ENCODE measurements at places on chromosomes 3 and 15.
A peak's percentile ranks its signal among the peaks of the same experiment; 100 is the strongest.

- DNase-seq = no peak
Measured at GRCh38 chr3:62665627-62666437, 209.4 kb downstream of the CADPS start.

DNA sequence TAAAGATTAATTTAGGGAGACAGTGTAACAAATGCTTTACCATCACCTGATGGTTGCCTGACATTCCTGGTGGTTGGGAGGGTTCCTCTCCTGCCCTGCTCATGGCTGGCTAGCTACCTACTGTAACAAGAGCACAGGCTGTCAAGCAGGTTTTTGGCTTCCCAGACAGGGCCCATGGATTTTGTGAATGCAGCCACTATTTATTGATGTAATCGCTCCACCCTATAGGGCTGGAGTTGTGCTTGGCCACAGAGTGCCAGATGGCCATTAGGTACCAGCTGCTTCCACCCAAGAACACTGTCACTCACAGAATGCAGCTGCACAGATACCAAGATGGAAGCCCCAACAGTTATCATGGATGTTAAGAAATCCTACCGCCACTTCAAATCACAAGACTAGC is 31.0 kb upstream of the KLHL25 start:
- no peak for DNase-seq

DNA sequence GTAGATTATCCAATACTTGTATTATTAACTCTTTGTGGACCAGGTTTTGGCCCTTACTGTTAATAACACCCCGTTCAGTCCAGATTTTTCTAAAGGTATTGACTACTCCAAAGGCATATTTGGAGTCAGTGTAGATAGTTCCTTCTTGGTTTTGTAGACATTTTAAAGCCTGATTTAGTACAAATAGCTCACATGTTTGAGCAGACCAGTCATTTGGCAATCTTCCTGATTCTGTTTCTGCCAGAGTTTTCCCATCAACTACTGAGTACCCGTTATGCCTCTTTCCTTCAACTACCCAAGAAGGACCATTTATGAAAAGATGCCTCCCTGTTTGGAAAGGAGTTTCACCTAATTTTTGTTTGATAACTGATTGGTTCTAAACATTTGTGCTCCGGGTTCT is 82.0 kb downstream of the CHCHD4 start:
- no peak for DNase-seq

DNA sequence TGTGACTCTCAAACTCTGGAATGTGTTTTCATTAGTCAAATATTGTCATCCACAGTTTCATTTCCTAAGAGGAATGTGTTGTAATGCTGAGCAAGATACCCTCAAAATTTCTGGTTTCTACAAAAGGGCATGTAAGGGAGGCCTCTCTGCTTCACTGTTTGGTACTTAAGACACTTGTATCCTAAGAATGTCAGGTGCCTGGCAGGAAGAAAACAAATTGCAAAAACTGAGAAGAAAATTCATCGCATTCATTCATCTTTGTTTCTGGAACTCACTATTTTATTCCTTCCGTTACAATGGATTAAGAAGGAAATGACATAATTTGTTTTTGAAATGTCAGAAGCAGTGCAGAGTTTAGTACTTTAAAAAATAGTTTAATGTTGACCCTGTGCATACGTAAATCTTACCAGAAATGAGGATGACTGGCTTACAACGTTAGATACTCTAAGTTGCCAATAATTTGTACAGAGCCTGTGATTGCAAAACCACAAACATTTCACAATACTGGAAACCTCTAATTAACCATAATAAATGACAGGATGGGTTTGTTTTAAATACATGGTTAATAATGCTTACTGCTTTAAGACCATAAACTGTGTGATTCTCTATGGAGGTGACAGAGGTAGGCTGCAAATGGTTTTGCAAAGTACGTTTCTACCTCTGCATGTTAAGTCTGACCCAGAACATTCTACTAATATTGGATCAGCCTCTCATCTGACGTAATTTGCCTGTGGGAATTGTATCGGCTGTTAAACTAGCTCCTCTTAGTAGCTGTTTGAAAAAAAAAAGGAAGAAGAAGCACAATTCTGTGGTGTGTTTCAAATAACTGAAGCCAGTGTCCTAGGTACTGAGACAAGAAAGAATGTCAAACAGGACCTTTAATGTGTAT is 477.8 kb downstream of the RBMS3 start:
- no peak for DNase-seq

GRCh38 chr3:104974316-104974715 is 392.4 kb upstream of the ALCAM start:
- DNase-seq = no peak

GRCh38 chr3:187136936-187137335 is 2.4 kb downstream of the RPL39L start:
- DNase-seq = peak; percentile 75

- DNase-seq = no peak
Measured at GRCh38 chr3:152496716-152497115, 228.0 kb downstream of the MBNL1 start.

DNA sequence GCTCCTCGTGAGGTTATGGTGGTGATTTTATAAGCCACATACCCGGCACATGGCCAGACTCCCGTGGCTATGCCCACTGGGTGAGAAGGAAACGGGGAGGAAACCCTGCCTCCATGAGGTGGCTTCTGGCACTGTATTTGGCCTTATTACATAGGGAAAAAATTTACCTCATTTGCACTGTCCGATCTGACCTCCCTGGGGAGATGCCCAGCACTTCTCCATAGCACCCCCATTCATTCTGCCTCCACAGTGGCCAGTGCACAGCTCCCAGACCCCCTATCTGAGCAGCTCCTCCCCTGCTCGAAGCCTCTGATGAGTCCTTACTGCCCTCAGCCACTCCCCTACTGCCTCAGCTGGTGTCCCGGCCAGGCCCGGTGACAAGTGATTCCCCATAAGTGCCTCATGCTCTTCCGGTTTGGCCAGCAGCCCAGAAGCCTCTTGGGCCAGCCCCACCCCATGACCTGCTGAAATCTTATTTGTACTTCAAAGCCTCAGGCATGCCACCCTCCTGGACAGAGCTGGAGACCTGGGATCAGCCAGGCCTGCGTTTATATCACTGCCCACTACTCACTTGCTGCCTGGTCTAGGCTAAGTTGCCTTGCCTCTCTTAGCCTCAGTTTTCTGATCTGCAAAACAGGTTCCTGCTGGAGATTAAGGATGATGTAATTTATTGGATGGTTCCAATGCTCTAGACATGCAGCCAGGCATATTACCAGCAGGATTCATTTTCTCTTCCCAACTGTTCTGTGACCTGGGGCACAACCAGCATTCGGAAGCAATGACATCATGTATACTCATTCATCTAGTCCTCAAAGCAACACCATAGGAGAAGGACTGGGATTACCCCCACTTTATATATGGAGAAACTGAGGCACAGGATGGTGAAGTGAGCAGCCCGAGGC is 30.6 kb upstream of the SLC6A6 start:
- peak; percentile 93 for DNase-seq

- DNase-seq = no peak
Measured at GRCh38 chr3:23480329-23480714, 277.2 kb downstream of the UBE2E2 start.

GRCh38 chr15:39667382-39668127 is 86.7 kb downstream of the THBS1 start:
- DNase-seq = no peak

GRCh38 chr3:51340013-51340829 is 44.9 kb upstream of the MANF start:
- peak; percentile 67 for DNase-seq

DNA sequence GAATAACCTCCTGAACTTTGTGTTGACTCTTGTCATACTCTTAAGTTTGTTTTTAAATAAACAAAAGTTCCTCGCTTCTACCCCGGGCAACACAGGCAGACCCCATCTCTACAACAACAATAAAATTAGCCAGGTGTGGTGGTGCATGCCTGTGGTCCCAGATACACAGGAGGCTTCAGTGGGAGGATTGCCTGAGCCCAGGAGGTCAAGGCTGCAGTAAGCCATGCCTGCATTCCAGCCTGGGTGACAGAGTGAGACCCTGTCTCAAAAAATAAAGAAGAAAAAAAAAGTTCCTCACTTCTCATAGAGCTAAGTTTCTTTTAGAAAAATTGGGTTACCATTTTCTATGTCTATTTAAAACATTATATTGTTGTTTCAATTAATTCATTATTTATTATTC is 29.2 kb downstream of the HDGFL3 start:
- DNase-seq = no peak

DNA sequence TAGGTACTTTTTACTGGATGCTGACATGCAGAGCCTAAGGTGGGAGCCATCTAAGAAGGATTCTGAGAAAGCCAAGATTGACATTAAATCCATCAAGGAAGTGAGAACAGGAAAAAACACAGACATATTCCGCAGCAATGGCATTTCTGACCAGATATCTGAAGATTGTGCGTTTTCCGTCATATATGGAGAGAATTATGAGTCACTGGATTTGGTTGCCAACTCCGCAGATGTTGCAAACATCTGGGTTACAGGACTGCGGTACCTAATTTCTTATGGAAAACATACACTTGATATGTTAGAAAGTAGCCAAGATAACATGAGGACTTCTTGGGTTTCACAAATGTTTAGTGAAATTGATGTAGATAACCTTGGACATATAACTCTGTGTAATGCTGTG is 125.1 kb downstream of the PLCL2 start:
- DNase-seq = no peak

GRCh38 chr3:129379582-129380358 is 48.7 kb downstream of the EFCAB12 start:
- no peak for DNase-seq

GRCh38 chr3:102454181-102454580 is 19.4 kb downstream of the ZPLD1 start:
- no peak for DNase-seq

DNA sequence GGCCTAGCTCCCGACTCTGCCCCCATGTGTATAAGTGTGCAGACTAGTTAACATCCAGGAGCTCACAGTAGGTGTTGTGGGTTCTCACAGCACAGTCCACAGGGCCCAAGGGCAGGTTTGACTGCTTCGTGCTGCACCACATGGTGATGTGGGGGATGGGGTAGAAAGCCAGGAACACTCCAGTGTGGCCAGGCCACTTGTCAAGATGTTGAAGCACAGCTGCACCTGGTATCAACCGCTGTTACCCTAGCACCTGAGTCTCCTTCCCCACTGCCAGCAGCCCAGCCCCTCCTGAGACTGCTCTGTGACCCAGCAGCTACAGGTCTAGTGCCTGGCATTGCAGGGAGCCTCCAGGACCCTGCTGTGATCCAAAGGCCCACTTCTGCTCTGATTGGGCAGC is 53.4 kb downstream of the CHDH start:
- no peak for DNase-seq

GRCh38 chr3:186406669-186407635 is 44.9 kb upstream of the DGKG start:
- no peak for DNase-seq

- no peak for DNase-seq
Measured at GRCh38 chr15:55909036-55909811, 84.2 kb downstream of the NEDD4 start.

- no peak for DNase-seq
Measured at GRCh38 chr3:167705840-167706239, 28.9 kb downstream of the PDCD10 start.

DNA sequence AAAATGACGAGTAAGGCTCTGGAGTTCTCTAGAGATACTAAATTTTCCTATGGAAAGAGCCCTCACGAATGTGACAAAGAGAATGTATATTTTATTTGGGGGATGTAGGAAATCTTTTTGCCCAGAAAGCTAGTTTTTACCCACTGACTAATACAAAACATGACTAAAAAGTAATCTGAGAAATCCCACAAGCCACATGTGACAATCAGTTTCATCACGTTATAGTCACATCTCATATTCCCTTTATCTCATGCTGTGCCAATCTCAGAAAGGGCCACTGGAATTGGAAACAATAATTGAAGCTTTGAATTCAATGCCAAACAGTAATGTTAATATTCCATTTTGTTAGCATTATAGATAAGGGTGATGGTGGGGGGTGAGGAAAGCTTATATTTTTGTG is 509.0 kb upstream of the GOLIM4 start:
- DNase-seq = no peak

DNA sequence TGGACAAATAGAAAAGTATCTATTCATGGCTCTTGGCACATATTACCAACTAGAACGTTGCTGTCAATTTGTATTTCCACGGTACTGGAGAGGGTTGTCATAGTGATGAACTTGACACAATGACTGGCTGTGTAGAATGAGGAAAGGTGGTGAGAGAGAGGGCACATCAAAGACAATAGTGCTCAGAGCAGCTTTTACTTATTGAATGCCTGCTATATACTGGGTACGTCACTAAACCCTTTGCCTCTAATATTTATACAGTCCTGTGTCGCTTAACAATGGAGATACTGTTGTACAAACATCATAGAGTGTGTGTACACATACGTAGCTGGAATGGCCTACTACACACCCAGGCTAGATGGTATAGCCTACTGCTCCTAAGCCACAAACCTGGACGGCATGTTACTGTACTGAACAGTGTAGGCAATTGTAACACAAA is 8.3 kb downstream of the TMPRSS7 start:
- DNase-seq = no peak

DNA sequence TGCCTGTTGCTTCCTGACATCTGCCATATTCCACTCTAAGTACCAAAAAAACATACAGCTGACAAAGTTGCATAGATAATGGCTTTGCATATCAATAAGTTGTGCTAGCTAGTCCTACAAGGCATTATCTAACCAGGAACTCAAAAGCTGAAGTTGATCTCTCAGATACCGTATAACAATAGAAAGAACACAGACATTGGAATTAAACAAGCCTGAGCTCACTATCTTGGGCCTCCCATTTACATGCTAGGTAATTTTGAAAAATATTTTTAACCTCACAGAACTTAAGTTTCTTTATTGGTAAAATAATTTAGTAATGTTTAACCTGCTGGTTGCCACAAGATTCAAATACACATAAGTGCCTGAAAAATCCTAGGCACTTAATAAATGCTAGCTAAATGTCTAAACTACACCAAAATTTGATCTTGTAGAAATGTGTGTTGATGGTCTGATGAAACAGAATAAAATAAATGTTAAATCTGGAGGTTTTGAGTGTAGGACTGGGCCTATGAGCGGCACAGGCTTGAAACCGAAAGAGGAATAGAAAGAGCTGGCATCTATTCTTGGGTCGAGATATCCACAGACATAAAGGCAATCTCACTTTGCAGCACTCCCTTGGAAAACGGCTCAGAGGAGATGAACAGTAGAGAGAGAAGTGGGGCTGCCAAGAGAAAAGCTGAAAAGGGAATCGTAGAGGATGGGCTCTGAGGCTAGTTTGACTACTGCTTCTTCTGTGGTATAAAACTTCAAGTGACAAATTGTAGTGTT is 29.9 kb upstream of the TTC14 start:
- no peak for DNase-seq

- no peak for DNase-seq
Measured at GRCh38 chr3:188486952-188487351, 333.0 kb downstream of the LPP start.

- DNase-seq = no peak
Measured at GRCh38 chr3:64651303-64651702, 36.5 kb downstream of the ADAMTS9 start.

GRCh38 chr3:189340680-189341460 is 169.1 kb downstream of the TPRG1 start:
- DNase-seq = no peak

- DNase-seq = no peak
Measured at GRCh38 chr15:85692873-85693272, 101.9 kb downstream of the KLHL25 start.

- DNase-seq = peak; percentile 75
Measured at GRCh38 chr3:184568924-184569829, 7.6 kb downstream of the EPHB3 start.
